Epithelial cell of proximal tubule (primary cell): ENCODE measurements at places on chromosomes 5 and 9. TPM values are rescaled to one million over a fixed set of nuclear protein-coding genes. Genes with fewer than 3 reads are reported as not detected.
A peak's percentile ranks its signal among the peaks of the same experiment; 100 is the strongest.

- no peak for DNase-seq
Observed at GRCh38 chr5:137733006-137733405, 2.9 kb downstream of the KLHL3 start.

DNA sequence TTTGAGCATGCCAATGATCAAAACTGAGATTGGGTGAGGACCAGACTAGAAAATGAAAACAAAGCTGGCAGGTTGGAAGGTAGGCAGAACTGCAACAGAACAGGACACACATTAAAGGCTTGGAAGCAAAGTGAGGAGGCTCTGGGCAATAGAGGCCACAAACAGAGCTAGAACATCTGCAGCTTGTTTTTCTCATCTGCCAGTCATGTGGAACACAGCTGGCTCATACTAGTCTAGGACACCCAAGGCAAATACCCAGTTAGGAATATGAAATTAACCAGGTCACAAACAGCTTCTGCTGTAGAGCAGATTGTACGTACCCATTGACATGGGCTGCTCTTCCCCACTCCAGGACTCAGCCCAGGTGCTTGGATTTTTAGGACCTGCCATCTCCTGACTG is 61.7 kb downstream of the SPEF2 start:
- no peak for DNase-seq

The IFNK gene
- total RNA-seq = not detected in 2 replicates

GRCh38 chr5:157390551-157391297 is 69.3 kb upstream of the NIPAL4 start:
- peak; percentile 71 for DNase-seq

DNA sequence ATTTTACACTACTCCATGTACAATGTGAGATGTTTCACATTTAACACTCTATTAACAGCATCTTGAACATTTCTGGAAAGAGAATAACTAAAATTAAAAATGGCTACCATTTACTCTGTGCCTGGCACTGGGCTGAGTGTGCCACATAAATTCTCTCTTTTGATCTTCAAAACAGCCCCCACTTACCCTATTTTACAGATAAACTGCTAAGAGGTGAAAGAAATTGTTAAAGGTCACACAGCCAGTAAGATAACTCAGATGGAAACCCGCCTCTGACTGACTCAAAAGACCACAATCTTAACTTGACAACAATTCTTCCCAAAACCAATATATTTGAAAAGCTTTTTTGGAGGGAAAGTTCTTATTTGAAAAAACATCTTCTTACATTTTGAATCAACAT is 97.3 kb downstream of the MAPKAP1 start:
- DNase-seq = no peak

- DNase-seq = no peak
Observed at GRCh38 chr9:16619402-16619801, 251.1 kb downstream of the BNC2 start.

DNA sequence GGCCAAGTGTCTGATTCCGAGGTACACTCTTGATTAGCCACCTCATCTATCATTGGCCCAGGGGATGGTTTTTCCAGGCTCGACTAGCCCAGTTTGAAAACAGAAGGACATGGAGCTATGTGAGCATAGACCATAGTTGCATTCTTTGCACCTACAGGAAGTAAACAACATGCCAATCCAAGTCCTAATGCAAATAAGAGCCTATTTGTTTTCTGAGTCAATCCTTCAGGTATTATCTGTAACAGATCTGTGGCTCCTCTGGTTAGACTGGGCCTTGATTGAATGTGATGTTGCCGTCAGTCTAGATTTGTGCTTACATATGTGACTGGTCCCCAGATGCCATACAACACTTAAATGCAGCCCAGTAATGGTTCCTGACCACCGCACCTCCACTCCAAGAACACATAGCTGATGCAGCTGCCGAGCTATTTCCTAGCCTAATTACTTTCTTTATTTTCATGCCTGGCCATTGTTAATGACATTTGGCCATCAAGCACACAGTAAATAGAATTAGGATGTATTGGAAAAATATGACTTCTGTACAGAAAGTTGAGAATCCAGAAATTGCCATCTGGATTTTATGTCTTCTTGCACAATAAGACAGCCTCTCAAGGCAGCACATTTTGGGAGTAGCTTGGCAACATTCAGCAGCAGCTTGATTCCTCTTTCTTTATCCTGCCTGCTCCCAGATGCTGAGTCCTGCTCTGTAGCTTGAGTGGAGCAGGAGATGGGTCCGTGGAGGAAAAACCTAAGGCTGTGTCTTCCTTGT is 29.5 kb upstream of the ARHGAP26 start:
- DNase-seq = no peak

The FGD3 gene
- 0.14 and 0.58 TPM in 2 replicates for total RNA-seq

DNA sequence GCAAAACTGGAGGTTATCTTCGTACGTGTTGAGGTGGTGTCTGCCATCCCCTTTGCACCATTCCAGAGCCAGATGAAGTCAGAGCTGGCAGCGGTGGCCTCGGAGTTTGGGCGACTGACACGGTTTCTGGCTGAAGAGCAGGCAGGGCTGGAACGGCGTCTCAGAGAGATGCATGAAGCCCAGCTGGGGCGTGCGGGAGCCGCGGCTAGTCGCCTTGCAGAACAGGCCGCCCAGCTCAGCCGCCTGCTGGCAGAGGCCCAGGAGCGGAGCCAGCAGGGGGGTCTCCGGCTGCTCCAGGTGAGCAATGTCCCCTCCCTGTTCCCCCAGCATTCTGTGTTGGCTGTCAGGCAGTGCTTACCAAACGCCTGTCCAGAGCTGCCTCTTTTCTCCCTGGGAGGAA is 9.5 kb downstream of the TRIM41 start:
- DNase-seq = no peak

The PRLR gene
- total RNA-seq = 0.22 and 0.35 TPM in 2 replicates

- no peak for DNase-seq
Observed at GRCh38 chr5:64050296-64050695, 88.1 kb upstream of the HTR1A start.

The NIPAL4 gene
- total RNA-seq = 2.4 and 5.6 TPM in 2 replicates

DNA sequence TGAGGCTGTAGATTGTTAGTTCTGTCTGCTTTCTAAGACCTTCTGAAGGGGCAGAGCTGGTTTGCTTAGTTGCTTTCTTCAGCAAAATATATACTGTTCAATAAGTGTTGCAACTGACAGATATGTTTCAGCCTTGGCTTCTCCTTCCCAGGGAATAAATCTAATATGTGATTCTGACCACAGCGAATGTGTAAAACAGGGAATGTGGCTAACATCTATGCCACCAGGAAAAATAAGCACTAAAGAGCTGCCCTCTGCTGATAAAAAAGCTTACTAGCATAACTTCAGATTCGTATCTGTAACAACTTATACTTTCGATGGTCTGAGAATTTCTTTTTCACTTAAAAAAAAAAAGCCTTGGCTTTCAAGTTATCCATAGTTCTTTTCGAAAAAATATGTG is 13.0 kb upstream of the OSMR start:
- no peak for DNase-seq

The ZFP2 gene
- total RNA-seq = 0.29 and 0.86 TPM in 2 replicates

DNA sequence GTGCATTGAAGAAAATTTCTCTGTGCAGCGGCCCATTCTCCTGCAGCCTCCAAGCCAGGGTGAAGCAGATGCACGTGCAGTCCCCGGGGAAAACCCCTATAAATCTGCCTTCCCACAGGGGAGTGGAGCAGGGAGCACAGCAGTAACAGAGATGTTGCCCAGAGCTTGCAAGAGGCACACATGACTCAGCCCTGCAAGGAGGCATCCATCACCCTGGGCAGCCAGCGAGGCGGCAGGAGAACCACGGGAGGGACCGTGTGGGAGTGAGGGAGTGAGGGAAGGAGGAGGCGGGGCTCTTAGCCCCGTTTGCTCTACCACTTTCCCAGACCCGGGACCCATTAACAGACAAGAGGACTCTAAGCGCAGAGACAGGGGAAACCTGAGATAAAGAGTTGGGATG is 96.2 kb upstream of the ARAP3 start:
- peak; percentile 32 for DNase-seq

The REXO4 gene
- total RNA-seq = 24.4 and 30.4 TPM in 2 replicates

- DNase-seq = no peak
Observed at GRCh38 chr5:141873933-141874261, 4.3 kb downstream of the PCDH1 start.

GRCh38 chr9:128733256-128733655 is 9.3 kb upstream of the ZDHHC12 start:
- DNase-seq = peak; percentile 59

The PCDHA13 gene
- not detected in 2 replicates for total RNA-seq

The TICAM2 gene
- 1.2 and 1.7 TPM in 2 replicates for total RNA-seq

GRCh38 chr9:109950710-109951443 is 170.9 kb downstream of the PALM2AKAP2 start:
- DNase-seq = no peak

GRCh38 chr9:98101416-98101815 is 17.6 kb downstream of the TRIM14 start:
- no peak for DNase-seq

The LURAP1L gene
- total RNA-seq = 5.2 and 11.8 TPM in 2 replicates

The SPINK13 gene
- 0.07 and 0.58 TPM in 2 replicates for total RNA-seq

DNA sequence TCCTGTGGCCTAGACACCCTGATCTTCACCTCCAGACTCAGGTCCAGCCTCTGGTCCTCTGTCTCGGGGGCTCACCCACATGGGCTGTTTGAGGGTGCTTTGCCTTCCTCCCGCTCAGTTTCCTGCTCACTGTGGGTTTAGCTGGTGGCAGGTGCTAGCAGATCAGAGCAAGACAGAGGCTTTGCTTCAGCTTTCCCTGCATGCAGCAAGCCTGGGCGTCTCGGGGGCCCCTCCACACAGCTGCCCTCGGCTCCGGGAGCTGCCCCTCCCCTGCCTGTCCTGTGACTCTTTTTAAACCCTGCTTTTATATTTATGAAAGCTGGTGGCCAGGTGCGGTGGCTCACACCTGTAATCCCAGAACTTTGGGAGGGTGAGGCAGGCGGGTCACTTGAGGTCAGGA is 14.6 kb downstream of the MRPL36 start:
- no peak for DNase-seq

- DNase-seq = no peak
Observed at GRCh38 chr5:149172261-149172660, 31.0 kb downstream of the ABLIM3 start.

- DNase-seq = no peak
Observed at GRCh38 chr5:89397096-89397495, 514.1 kb upstream of the MEF2C start.

DNA sequence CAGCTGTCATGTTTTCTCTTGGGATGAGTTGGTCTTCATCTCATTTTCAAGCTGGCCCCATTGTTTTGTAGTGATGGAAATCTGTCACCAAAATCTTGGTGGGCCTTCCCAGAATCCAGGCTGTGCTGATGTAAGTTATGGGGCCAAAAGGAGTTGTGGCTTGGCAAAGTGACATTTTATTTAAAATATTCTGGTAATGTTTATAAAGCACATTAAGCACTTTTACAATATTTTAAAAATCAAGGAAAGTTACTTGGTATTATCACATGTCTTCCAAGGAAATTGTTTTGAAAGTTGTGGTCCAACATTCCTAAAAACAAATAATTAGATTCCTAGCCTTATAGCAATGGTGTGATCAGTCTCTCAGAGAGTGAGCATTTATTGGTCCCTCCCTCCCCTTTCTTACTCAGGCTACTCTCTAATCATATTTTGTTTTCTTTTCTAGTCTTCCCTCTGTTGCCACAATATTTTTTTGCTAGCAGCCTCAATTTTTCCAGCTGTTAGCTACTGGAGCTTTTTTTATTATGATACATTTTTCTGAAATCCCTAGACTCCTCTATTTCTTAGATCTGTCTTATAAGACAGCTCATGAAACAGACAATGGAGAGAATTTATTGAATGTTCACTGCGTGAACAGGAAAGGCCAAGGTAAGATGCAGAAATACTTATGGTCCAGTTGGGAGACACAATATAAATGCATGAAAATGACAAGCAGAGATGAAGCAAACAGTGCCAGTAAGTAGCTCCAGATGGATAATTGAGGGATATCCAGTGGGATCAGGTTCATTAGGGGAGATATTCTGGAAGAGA is 408.1 kb upstream of the ZNF608 start:
- no peak for DNase-seq

The RNF14 gene
- total RNA-seq = 50.9 and 58.4 TPM in 2 replicates

The EHMT1 gene
- 40.8 and 73.1 TPM in 2 replicates for total RNA-seq

GRCh38 chr5:168368854-168369253 is 77.4 kb downstream of the WWC1 start:
- DNase-seq = no peak

GRCh38 chr9:119365291-119366027 is 3.8 kb downstream of the BRINP1 start:
- DNase-seq = no peak

DNA sequence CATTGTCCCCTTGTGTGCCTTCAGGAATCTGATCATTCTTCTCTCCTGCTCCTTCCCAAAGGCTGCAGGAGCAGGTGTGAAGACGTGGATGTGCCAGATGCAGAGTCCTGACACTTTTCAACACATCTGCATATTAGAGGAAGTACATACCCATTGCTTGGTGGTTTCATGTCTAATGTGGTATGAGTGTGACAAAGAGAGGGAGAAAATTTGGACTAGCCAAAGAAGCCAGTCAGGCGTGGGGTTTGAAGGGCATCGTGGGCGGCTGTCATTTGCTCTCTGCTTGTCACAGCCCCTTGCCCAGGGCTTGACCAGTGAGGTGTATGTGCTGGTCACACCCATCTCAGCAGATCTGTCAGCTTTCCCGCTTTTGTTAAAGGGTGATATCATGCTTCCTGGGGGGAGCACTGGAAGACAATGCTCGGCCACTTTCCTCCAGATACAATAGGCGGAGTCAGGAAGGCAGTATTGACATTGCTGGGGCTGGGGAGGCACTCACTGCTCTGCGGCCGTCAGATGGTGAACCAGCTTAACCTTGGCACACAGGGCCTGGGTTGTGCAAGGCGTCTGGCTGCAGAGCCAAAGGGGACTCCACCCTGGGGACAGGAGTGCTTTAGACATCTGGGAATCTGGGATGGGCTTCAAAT is 8.6 kb downstream of the TEK start:
- no peak for DNase-seq

DNA sequence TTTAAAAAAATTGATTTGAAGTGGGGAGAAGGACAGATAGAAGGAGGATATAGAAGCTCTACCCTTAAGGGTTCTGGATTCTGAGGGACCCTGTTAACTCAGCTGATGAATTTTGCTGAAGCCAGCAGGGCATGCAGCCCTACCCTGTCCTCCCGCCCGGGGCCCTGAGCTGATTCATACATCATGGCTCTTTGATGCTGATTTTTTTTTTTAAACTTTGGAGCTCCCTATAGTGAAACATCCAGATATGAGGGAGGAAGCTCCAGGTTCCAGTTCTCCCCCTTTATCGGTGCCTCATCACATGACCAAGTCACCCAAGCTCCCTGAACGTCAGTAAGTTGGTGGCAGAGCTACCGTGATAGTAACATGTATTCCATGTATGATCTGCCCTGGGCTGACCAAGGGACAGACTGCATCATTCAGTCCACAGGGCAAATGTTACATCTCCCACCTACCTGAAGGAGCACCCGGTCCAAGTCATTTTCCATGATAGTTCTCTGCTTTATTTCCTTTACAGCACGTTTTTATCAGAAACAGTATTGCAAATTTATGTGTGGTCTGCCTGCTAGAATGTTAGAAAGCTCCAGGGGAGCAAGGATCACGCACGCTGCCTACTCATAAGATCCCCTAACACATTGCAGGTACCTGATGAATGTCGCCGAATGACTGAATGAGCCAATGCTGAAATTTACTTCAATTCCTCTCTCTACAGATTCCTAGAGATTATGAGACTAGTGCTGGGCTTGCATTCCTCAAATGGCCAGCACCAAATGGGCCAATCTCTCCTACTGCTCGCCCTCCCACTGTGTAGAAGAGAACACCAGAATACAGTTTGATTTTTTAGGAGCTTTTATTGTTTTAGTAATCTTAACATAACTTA is 25.9 kb downstream of the SPARC start:
- no peak for DNase-seq

- no peak for DNase-seq
Observed at GRCh38 chr9:23322392-23322791, 503.6 kb downstream of the ELAVL2 start.
